ENCODE measurements at places on chromosomes 4 and X.

- DNase-seq: no peak
Measured at GRCh38 chrX:39909996-39910395, 187.8 kb downstream of the BCOR start.

DNA sequence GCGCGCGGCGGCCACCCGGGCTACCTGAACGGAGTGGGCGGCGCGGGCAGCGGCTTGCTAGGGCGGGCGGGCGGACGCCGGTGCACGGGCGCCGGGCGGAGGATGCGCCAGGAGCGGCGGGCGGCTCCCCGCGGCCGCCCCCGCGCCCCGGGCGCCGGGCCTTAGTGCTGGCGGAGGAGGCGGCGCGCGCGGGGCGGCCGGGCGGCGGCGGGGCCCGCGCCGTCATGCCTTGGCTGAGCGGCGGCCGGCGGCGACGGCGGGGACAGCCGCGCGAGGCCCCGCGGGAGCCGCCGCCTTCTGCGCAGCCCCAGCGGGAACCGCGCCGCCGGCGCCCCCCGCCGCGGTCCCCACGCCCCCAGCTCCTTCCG is 48.2 kb downstream of the CLDN34 start:
- DNase-seq: no peak

DNA sequence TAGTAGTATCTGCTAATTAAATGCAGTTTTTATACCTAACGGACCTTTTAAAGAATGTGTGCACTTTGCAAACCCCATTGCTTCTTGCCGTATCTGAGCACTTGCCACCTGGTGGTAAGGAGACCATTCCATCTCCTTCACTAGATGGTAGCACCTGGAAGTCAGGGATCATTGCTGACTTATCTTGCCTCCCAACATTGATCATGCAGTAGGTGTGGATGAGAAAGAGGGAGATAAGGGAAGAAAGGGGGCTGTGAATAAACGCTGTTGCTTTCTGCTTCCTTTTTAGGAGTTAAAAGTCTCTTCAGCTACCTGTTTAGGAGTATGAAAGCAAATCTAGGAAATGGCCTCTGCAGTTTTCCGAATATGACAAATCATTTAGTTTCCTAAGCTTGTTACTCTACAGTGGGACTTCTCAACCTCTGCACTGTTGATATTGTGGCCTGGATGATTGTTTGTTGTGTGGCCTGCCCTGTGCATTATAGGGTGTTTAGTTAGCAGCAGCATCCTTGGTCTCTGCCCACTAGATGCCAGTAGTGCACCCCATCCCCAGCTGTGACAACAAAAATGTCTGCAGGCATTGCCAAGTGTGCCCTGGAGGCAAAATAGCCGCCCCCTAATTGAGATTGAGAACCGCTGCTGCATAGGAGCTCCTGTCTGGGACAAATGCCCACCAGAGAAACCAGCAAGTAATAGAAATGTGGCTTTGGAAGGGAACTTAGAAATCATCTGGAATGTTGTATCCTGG is 38.8 kb downstream of the GAB1 start:
- no peak for DNase-seq

- DNase-seq: no peak
Measured at GRCh38 chr4:12293906-12294525, 865.3 kb upstream of the HS3ST1 start.

Measured in RWPE1 (cell line).